Caki2 (cell line): ENCODE measurements at places on chromosomes 6 and 20.

DNA sequence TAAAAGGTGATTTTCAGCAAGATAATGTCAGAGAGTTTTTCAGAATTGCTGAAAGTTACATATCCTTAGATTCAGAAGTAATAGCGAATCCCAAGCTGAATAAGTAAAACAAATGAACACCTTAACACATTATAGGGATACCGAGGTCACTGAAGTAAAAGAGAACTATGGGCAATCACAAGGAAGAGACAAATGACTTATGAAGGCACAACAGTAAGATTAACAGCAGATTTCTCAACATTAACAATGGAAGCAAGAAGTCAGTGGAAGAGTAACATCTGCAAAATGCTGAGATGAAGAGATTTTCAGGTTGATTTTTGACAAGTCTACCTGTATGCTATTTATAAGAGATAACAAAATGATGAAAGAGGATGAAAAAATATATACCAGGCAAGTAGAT lies 86.1 kb upstream of the EZR start:
- peak; percentile 39 for DNase-seq

- DNase-seq: no peak
These were observed 852.3 kb upstream of the HS3ST5 start for GRCh38 chr6:115194981-115195638.

DNA sequence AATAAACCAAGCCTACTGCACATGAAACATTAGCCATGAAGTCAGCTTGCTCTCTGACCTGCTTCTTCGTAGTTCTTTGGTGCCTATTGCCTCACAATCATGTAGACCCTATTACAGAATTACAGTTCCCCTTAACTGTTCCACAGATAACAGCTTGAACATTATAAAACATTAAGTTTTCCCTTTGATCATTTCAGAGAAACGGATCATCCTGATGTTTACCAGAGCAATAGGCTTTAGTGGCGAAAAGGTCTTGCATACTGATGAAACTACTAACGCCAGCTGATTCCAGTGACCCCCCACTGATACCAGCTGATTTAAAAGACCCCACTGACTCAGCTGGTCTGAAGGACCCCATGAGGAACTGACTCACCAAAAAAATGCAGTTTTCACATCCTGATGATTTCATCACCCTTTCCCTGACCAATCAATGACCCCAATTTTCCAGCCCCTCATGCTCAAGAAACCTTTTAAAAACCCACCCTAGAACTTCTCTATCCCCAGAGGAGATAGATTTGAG lies 39.4 kb upstream of the MLIP start:
- no peak for DNase-seq

- no peak for DNase-seq
These were observed 90.5 kb downstream of the BTBD9 start for GRCh38 chr6:38549180-38549579.

GRCh38 chr6:159830501-159831372 lies 30.7 kb downstream of the PNLDC1 start:
- DNase-seq: no peak

- DNase-seq: no peak
These were observed 9.6 kb downstream of the ABHD12 start for GRCh38 chr20:25380945-25381614.
